Left lung (tissue), 14 donors: ENCODE measurements at places on chromosomes 11 and 22. TPM values are rescaled to one million over a fixed set of nuclear protein-coding genes. Genes with fewer than 3 reads are reported as not detected.

Gene SAA4
- not detected for total RNA-seq

Gene CTSD
- 1,902 TPM for total RNA-seq

Gene KCNC1
- not detected for total RNA-seq

Gene NUCB2
- 132 TPM for total RNA-seq

Gene MACROD1
- total RNA-seq: 19.8 TPM

Gene GPHA2
- total RNA-seq: not detected

Gene VWA5A
- 43.5 TPM for total RNA-seq

Gene LDHAL6A
- not detected for total RNA-seq

Gene TMEM191C
- 1.6 TPM for total RNA-seq

Gene SCYL1
- total RNA-seq: 82.5 TPM

Gene OR56A1
- 0.03 TPM for total RNA-seq

Gene PANX2
- total RNA-seq: 4.6 TPM

Gene CRACR2B
- total RNA-seq: 32.1 TPM

Gene DDX25
- 0.47 TPM for total RNA-seq

Gene APOL5
- total RNA-seq: not detected

Gene PAMR1
- 0.65 TPM for total RNA-seq

Gene CASP5
- total RNA-seq: 3.3 TPM

Gene KCNJ4
- not detected for total RNA-seq

Gene CDPF1
- total RNA-seq: 7.7 TPM

Gene CCDC116
- 1.1 TPM for total RNA-seq

Gene B3GAT1
- 0.32 TPM for total RNA-seq

Gene FKBP2
- total RNA-seq: 66.1 TPM

Gene DCUN1D5
- 23.8 TPM for total RNA-seq

Gene GVQW3
- 1.4 TPM for total RNA-seq

Gene UPB1
- 0.50 TPM for total RNA-seq

Gene CCDC73
- 0.18 TPM for total RNA-seq

Gene CHEK1
- total RNA-seq: 14.4 TPM

Gene OMP
- not detected for total RNA-seq

Gene CARD16
- total RNA-seq: 56.3 TPM

Gene DRICH1
- 0.99 TPM for total RNA-seq

Gene ENTHD1
- total RNA-seq: 0.16 TPM

Gene LRRC56
- 3.1 TPM for total RNA-seq

Gene PHF21B
- total RNA-seq: not detected

Gene OR52E6
- total RNA-seq: not detected

Gene SMIM35
- total RNA-seq: not detected

Gene DBX1
- not detected for total RNA-seq

Gene NXPE1
- total RNA-seq: not detected

Gene BRSK2
- total RNA-seq: 0.32 TPM

Gene FGF4
- not detected for total RNA-seq

Gene NECTIN1
- total RNA-seq: 13.0 TPM

Gene BDNF
- total RNA-seq: 1.1 TPM

Gene CDHR5
- total RNA-seq: not detected

Gene GAS2
- 0.96 TPM for total RNA-seq

Gene PHOX2A
- total RNA-seq: not detected

Gene ABCC8
- 0.52 TPM for total RNA-seq

Gene RASD2
- 1.3 TPM for total RNA-seq

Gene PHLDA2
- total RNA-seq: 50.0 TPM

Gene CSKMT
- total RNA-seq: 12.8 TPM

Gene C11orf97
- 1.8 TPM for total RNA-seq

Gene CREB3L1
- 59.3 TPM for total RNA-seq

Gene NTM
- total RNA-seq: 21.6 TPM

Gene FGF3
- total RNA-seq: not detected
